ENCODE measurements at places on chromosomes 12 and 14. TPM values are rescaled to one million over a fixed set of nuclear protein-coding genes. Genes with fewer than 3 reads are reported as not detected.

Gene EPYC
- 0.14 TPM for total RNA-seq

Gene COX8C
- total RNA-seq: not detected

DNA sequence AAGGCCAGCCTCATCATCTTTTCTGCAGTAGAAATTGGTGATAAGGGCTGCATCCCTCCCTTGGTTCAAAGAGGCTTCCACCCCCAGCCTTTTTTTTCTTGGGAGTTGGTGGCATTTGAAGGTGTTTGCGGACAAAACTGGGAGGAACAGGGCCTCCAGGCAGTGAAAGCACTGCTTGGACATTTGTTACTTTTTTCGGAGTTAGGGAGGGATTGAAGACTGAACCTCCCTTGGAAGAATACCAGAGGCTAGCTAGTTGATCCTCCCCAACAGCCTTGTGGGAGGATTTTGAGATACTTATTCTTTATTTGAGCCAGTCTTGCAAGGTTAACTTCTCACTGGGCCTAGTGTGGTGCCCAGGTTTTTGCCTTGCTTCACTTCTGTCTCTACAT lies 3.2 kb downstream of the PABPN1 start:
- H3K27ac ChIP-seq: no peak overlapping the region
- no peak for DNase-seq

- no peak overlapping the region for H3K27ac ChIP-seq
- H3K36me3 ChIP-seq: no peaks in the 10 kb centered on the region
- no peaks in the 10 kb centered on the region for H3K27me3 ChIP-seq
- no peak for DNase-seq
Observed at GRCh38 chr14:106493962-106494823, 967.8 kb downstream of the TMEM121 start.

DNA sequence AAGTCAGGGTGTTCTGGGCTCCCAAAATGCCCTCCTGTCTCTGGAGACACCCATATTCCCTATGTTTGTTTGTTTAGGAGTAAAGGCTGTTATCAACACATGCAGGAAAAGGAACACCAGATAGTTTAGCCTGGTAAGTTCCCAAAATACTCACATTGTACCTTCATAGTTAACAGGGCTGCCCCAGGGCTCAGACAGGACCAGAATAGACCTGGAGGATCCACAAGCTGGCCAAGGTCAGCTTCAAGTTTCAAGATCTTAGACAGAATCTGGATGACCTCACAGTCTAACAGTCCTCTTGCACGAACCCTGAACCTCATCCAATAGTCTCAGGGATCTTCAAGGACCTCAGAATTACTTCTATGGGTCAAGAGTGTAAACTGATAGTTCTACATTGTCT lies 18.1 kb upstream of the HSP90B1 start:
- no peak for DNase-seq
- no peaks in the 10 kb centered on the region for H3K27me3 ChIP-seq
- no peak overlapping the region for H3K27ac ChIP-seq
- H3K4me3 ChIP-seq: no peak overlapping the region
- H3K4me1 ChIP-seq: peaks cover 28% of the 10 kb centered on the region
- no peaks in the 10 kb centered on the region for H3K36me3 ChIP-seq
